Fibroblast of skin of scalp (primary cell): ENCODE measurements at places on chromosomes 4 and X.

DNA sequence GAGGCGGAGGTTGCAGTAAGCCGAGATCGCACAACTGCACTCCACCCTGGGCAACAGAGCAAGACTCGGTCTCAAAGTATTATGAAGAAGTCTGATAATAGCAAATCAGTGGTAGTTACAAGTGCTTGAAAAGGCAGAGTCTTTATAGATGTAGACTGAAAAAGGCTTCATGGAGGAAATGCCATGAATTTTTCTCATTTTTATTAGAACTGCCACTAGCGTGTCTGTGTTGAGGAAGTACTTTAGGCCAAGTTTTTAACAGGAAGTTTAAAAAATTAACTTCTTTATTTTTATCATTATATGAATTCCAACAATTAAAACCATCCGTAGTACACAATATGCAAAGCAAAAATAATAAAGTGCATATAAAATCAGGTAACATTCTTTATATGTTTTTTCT is 32.8 kb upstream of the IL13RA1 start:
- DNase-seq = peak; percentile 17

DNA sequence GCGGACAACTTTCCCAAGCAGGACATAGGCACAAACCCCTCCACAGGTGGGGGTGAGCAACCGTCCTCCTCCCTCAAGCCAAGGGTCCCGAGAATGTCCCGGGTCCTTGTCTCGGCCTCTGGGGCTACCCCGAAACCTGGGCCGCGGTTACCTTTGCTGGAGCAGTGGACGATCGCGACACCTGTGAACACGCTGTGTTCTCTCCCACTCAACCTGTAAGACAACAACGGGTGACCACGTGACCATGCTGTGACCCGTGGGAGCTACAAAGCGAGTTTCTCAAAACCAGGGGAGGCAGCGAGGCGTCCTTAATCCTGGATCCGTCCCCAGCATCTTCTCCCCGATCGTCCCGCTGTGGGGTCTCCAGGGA is 17.9 kb downstream of the ASMTL start:
- DNase-seq = no peak

DNA sequence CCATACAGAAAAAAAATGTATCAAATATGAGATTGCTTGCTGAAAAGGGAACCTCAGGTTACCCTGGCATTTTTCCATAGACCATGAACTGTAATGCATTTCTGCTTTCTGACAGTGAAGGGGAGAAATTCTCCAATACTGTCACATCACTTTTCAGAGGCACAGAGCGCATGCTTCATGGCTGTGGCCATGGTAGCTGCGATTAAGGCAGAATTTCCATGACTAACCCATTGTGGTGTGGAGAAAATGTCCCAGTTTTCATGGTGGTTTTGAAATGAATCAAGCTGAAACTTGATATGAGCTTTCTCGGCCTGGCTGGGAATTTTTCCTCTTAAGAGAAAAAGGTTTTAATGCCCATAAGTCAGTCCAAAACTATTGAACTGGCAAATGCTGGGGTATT is 39.5 kb upstream of the MAP3K15 start:
- peak; percentile 76 for DNase-seq

DNA sequence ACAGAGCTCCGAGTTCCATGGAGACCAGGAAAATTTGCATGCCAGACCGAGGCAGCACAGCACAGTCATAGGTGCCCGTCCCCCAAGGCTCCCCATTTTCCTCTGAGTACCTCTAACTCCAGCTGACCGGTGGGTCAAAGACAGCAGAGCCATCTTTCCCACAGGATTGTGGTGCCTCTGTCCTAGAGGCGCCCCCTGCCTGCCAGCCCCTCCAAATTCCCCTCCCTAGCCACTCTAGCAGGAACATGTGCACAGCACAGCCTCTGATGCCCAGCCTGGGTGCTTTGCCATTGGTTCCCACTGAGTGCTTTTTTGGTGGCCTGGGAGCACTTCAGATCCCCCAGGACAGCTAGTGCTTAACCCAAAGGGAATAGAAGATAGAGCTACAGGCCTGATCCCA is 368.5 kb upstream of the PABPC5 start:
- no peak for DNase-seq

GRCh38 chr4:110245577-110245976 is 47.2 kb upstream of the ELOVL6 start:
- peak; percentile 23 for DNase-seq

- DNase-seq = no peak
These were observed 3.8 kb downstream of the NKX6-1 start for GRCh38 chr4:84495118-84495793.

DNA sequence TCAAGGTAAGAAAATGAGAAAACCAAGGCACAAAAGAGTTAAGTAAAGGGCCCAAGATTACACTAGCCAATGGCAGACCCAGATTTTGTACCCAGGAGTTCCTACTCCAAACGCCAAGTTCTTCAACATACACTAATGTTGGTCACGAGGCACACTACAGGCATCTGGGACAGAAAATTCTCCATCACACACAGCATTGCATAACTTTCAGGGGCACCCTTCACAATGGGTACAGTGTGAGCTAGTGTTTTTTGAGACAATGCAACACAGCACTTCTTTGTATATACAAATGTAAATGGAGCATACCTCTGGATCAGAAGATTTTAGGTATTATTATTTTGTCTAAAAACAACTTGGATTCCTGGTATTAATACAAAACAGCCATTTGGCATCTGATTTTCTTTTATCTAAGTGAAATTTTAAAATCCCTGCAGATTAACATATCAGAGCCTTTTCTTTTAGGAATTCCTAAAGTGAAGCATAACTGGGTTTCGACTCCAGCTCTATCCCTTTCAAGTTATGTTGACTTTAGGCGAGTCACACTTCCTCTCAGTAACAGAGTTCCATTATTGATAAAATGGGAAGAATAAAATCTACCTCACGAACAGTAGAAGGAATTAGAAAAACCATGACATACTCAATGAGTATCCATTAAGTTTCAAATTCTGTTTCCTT is 41.1 kb downstream of the ADGRA3 start:
- peak; percentile 43 for DNase-seq

- peak; percentile 76 for DNase-seq
These were observed 367.2 kb downstream of the BMPR1B start for GRCh38 chr4:95124906-95125504.

GRCh38 chr4:108535757-108536156 is 84.6 kb upstream of the RPL34 start:
- no peak for DNase-seq

DNA sequence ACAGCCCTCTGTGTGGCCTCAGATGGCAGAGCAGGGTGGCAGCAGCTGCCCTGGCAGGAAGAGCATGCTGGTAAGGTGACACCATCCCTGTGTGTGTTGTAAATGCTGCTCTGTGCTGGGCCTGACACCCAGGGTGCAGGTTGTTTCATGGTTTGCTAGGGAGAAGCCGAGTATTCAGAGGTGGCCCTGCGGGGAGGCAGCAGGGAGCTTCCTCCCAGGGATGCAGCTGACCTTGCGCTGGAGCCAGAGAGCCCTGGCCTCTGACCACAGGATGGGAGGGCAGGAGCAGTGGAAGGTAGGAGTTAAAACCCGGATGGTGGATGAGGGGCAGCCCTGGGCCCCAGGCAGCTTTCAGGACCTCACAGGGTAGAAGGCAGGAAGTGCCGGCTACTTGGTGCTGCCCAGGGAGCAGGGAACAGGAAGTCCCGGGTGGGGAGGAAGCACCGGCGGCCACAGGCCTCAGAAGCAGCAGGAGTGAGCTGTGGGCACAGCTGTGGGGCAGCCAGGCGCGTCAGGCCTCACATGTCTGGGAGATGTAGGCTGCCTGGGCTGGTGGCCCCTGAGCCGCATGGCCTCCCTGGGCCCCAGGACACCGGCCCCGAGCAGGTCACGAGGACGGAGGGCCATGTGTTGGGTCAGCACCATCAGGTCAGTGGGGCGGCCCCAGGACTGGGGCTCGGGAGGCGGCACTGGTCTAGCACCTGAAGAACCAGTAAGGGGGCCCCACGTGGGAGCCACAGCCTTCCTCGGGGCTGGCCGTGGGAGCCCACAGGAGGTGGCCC is 19.1 kb downstream of the SH3BP2 start:
- peak; percentile 62 for DNase-seq
